ENCODE measurements at places on chromosomes 1 and 21.
A peak's percentile ranks its signal among the peaks of the same experiment; 100 is the strongest.

GRCh38 chr1:202656951-202657646 is 53.2 kb downstream of the SYT2 start:
- no peak for DNase-seq

- no peak for DNase-seq
These were observed 52.5 kb downstream of the ANGPTL1 start for GRCh38 chr1:178818416-178818815.

GRCh38 chr1:247373721-247374141 is 42.1 kb upstream of the ZNF496 start:
- DNase-seq: peak; percentile 66

- no peak for DNase-seq
These were observed 84.4 kb downstream of the CLEC20A start for GRCh38 chr1:178412400-178412770.

GRCh38 chr1:27097484-27097917 is 57.4 kb downstream of the SLC9A1 start:
- DNase-seq: peak; percentile 81

DNA sequence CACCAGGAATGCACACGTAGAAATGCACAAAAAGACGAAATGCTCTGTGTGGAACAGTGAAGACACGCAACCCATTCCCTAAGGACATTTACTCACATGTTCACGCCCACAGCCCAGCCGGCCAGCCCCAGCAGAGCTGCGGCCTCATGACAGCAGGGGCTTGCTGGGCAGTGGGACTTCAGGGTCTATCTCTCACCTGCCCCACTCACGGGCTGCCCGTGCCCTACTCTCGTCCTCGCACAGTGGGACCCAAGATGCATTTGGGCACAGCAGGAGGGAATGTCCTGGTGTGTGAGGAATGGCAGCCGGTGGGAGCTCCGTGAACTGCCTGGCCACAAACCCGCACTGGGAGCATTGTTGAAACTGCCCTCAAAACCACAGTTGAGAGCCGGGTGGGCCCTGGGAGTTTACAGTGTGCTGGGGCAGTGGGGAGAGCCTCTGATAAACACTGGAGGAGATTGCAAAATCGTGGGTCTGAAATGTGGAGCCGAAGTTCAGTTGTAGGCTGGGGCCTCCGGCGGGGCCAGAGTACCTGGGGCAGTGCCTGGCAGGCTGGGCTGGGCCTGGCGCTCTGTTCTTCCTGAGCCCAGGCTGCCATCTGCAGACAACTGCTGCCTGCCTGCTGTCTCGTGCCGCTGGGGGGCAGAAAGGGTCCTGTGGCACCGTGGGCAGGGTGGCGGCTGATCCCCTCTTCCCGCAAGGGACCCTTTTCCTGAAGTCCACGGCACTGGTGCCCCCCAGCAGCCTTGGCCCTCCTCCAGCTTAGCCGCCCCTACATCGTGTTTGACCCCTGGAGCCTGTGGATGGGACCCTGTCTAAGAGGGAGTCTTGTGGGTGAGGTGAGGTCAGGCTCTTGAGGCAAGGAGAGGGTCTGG is 20.7 kb upstream of the POFUT2 start:
- no peak for DNase-seq

DNA sequence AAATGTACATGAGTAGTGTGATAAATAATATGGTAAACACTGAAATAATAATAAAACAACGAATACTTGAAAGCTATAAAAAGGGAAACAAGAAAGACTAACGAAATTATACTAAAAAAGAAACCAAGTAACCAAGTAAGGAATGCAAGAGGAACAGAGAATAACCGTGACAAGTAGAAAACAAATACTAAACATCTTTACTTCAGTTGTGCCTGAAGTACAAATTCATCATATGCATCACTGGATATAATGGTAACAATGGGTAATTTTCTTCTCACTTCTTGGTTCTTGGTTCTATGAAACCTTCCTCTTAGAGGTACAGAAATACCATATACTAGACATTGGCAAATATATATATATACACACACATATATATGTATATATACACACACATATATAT is 1093.6 kb upstream of the B3GALT2 start:
- peak; percentile 40 for DNase-seq

- DNase-seq: no peak
These were observed 221.8 kb upstream of the ESRRG start for GRCh38 chr1:216944864-216945510.

DNA sequence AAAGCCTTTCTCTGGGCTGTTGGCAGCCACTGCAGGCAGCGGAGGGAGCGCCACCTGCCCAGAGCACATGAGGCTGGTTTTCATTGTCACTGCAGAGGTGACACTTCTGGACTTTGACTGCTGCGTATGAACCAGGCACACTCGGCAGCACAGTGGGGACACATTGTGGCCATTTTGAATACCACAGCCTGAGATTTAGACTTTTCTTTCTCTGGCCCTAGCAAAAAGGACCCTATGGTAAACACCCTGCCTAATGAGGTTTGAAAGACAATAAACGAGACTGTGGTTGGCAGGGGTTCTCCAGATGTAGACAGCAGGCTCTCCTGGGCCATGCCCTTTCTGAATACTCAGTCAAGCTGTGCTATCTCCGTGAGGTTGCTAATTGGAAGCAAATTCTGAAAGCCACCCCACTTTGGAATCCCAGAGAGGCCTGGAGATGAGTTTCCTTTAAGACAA is 12.0 kb upstream of the KCNE2 start:
- peak; percentile 55 for DNase-seq

- no peak for DNase-seq
These were observed 48.9 kb upstream of the POU3F1 start for GRCh38 chr1:38095454-38095931.

DNA sequence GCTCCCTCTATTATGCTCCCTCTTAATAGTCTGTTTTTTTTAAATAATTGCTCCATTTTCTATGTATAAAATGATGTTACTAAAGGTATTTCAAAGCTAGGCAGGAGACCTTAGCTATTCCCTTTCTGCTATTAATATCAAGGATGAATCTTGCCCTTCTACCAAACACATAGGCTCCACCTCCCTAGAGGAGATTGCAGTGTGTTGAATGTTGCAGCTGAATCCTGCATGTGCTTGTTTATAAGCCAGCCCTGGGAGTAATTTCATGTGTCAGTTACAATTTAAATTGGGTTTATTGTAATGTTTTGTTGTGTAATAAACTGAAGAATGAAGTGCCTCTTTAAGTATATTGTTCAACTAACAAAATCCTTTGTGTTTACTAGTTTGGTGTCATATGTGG is 66.0 kb downstream of the TMEM200B start:
- no peak for DNase-seq

GRCh38 chr1:107563441-107563840 is 401.5 kb downstream of the VAV3 start:
- DNase-seq: no peak

GRCh38 chr1:109625176-109625575 is 5.5 kb downstream of the AMPD2 start:
- no peak for DNase-seq

- no peak for DNase-seq
These were observed 90.4 kb downstream of the PAX7 start for GRCh38 chr1:18721041-18721440.

DNA sequence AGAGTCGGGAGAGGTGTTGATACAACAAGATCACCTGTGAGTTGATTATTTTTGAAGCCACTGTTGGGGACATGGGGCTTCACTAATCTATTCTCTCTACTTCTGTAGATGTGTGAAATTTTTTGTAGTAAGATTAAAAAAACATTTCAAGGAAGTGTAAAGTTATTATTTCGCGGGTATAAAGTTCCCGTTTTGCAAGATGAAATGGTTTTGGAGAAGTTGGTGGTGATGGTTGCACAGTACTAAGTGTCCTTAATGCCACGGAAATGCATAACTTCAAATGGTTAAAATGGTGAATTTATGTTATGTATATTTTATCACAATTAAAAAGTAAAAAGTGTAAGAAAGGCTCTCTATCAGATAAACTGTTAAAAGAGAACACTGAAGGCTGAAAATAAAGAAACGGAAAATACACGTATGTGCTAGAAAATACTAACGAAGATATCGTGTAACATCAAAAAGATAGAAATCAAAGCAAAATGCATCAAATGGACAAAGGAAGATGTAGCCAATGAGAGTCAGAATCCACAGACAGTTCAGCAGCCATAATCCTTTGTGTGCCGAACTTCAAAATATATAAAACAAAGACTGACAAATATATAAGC is 2.9 kb upstream of the ITGB2 start:
- DNase-seq: no peak

- no peak for DNase-seq
These were observed 24.4 kb upstream of the KCNJ6 start for GRCh38 chr21:37940691-37941090.

DNA sequence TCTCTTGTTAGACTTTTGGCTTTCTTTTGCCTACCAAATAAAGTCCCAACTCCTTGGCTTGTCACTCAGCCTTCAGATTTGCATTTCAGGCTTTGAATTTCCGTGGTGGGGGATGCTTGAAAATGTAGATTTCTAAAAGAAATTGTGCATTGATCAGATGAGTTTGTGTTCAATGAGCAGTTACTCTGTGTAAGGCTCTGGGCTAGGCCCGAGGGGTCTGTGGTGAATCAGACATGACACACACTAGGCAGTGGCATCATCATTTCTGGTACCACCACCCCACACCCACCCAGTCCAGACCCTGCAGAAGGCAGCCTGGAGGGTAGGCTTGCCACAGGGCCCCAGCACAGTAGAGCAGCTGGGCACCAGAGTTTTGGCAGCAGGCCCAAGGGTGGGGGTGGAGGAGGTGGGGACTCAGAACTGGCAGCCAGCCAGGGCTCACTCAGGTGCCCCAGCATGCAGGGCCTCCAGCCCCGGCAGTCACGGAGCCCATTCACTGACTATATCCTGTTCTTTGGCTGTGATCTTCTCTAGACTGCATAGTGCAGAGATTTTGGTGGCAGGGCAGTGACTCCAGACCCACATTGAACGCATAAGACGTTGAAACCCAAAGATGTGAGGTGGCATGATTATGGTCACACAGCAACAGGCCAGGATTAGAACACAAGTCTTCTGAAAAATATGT is 97.2 kb upstream of the ARTN start:
- peak; percentile 80 for DNase-seq

Data from B cell (primary cell).